ENCODE measurements at places on chromosomes 1 and 21. TPM values are rescaled to one million over a fixed set of nuclear protein-coding genes. Genes with fewer than 3 reads are reported as not detected.

GRCh38 chr1:115977499-115978258 lies 1.4 kb downstream of the SLC22A15 start:
- H3K27ac ChIP-seq = no peak overlapping the region
- peak overlapping the region; percentile 63 for H3K4me3 ChIP-seq
- peaks cover 27% of the 10 kb centered on the region for H3K4me1 ChIP-seq
- DNase-seq = peak; percentile 16
- no peaks in the 10 kb centered on the region for H3K36me3 ChIP-seq
- H3K27me3 ChIP-seq = no peaks in the 10 kb centered on the region

- H3K27ac ChIP-seq = no peak overlapping the region
- peaks cover 25% of the 10 kb centered on the region for H3K4me1 ChIP-seq
- H3K4me3 ChIP-seq = no peak overlapping the region
- H3K27me3 ChIP-seq = peaks cover 39% of the 10 kb centered on the region
These were observed 3.1 kb downstream of the IL6R start for GRCh38 chr1:154408174-154408777.

DNA sequence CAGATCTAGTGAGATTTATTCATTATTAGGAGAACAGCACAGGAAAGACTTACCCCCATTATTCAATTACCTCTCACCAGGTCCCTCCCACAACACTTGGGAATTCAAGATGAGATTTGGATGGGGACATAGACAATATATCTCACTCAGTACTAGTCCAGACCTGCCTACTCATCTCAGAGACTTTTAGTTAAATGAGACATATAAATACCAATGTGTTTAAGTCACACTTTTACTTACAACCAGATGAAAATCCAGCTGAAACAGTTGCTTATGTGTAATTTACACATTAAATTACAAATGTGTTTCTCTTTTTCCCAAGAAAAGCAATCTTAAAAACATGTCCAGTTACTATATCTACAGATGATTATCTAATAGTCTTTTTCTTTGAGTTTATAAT lies 1145.6 kb downstream of the KCNT2 start:
- no peak for DNase-seq
- H3K4me1 ChIP-seq = no peaks in the 10 kb centered on the region
- no peak overlapping the region for H3K4me3 ChIP-seq
- no peaks in the 10 kb centered on the region for H3K27me3 ChIP-seq
- no peaks in the 10 kb centered on the region for H3K36me3 ChIP-seq
- H3K27ac ChIP-seq = no peak overlapping the region

Gene GJA4
- total RNA-seq = 2.2 TPM

- H3K36me3 ChIP-seq = no peaks in the 10 kb centered on the region
- DNase-seq = no peak
- no peaks in the 10 kb centered on the region for H3K27me3 ChIP-seq
- H3K27ac ChIP-seq = no peak overlapping the region
- no peak overlapping the region for H3K4me3 ChIP-seq
These were observed 185.4 kb downstream of the OMA1 start for GRCh38 chr1:58361134-58361533.

DNA sequence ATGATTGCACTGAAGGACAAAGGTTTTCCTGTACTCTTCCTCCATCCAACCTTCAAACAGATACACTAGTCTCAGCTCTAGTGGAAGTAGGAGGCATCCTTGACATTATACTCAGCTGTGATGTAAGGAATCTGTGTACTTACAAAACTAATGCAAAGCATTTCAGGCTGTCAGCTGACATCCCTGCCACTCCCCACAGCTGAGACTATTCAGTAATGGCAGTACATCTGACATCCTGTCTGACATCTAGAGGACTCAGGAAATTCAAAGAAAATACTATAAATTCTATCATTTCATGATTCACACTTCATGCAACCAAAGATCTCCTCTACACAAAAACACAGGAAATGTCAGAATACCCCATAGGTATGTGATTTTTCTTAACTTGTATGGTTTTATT lies 325.8 kb downstream of the SMYD3 start:
- no peak overlapping the region for H3K27ac ChIP-seq
- no peaks in the 10 kb centered on the region for H3K36me3 ChIP-seq
- no peaks in the 10 kb centered on the region for H3K4me1 ChIP-seq
- H3K4me3 ChIP-seq = no peak overlapping the region
- no peaks in the 10 kb centered on the region for H3K27me3 ChIP-seq

DNA sequence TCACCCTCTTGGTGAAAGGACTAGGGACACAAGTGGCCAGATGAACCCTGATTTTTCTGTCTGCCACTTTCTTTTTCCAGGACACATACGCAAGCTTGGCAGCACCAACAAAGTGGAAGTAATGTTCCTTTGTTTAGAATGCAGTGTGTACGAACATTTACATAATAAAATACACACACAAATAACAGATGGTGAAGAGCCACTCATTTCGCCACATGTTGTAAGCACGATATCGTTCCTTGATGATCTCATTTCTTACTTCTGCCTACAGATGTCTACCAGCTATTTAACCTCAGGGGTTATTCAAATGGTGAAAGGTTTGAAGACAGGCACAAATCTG lies 670.2 kb upstream of the CXADR start:
- DNase-seq = no peak
- no peaks in the 10 kb centered on the region for H3K27me3 ChIP-seq
- no peak overlapping the region for H3K27ac ChIP-seq
- H3K4me1 ChIP-seq = peaks cover 7% of the 10 kb centered on the region

- no peaks in the 10 kb centered on the region for H3K36me3 ChIP-seq
- DNase-seq = no peak
- H3K4me1 ChIP-seq = no peaks in the 10 kb centered on the region
- no peak overlapping the region for H3K4me3 ChIP-seq
- no peak overlapping the region for H3K27ac ChIP-seq
These were observed 156.7 kb upstream of the NEGR1 start for GRCh38 chr1:72439036-72439435.

Gene LRRC8C
- total RNA-seq = 2.6 TPM

- no peaks in the 10 kb centered on the region for H3K36me3 ChIP-seq
- no peak overlapping the region for H3K27ac ChIP-seq
- DNase-seq = no peak
- H3K27me3 ChIP-seq = no peaks in the 10 kb centered on the region
- no peak overlapping the region for H3K4me3 ChIP-seq
- no peaks in the 10 kb centered on the region for H3K4me1 ChIP-seq
These were observed 213.2 kb downstream of the USH2A start for GRCh38 chr1:216210081-216210480.

DNA sequence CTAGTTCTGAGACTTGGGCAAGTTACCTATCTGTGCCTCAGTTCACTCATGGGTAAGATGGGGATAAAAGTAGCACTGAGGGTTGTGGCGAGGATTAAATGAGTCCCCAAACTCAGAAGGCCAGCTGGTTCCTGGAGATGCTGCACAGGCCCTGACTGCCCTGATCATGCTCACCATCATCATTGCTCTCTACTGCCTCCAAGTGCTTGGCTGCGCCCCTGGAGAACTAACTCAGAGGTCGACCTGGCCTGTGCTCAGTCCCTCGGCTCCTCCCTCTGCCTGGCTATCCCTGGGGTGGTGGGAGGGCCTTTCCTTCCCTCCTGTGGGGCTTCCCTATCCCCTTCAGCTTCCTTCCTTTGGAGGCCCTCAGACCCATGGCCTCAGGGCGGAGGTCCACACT lies 5.6 kb downstream of the SLC5A9 start:
- peak; percentile 79 for DNase-seq
- no peaks in the 10 kb centered on the region for H3K27me3 ChIP-seq
- no peaks in the 10 kb centered on the region for H3K4me1 ChIP-seq
- no peak overlapping the region for H3K27ac ChIP-seq
- H3K36me3 ChIP-seq = no peaks in the 10 kb centered on the region

DNA sequence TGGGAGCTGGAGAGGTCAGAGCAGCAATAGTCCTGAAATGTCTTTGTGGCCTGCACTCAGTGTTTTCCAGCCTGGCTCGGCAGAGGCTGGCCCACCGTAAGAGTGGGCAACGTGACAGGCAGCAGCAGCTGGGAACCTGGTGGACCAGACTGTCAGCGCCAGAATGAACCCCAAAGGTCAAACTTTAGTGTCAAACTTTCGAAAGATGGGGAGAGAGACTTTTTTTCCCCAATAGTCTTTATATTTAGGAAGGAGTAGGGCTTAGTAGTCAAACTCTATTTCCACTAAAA lies 10.3 kb downstream of the BLACAT1 start:
- H3K4me3 ChIP-seq = peak overlapping the region; percentile 44
- DNase-seq = no peak
- H3K27ac ChIP-seq = peak overlapping the region; percentile 97
- H3K36me3 ChIP-seq = no peaks in the 10 kb centered on the region

Gene PFKFB2
- 14.8 TPM for total RNA-seq

- no peak overlapping the region for H3K4me3 ChIP-seq
- no peak overlapping the region for H3K27ac ChIP-seq
- H3K4me1 ChIP-seq = peaks cover 20% of the 10 kb centered on the region
- DNase-seq = no peak
- no peaks in the 10 kb centered on the region for H3K27me3 ChIP-seq
- H3K36me3 ChIP-seq = peaks cover 29% of the 10 kb centered on the region
These were observed 7.9 kb upstream of the ELF3 start for GRCh38 chr1:202002507-202002906.

DNA sequence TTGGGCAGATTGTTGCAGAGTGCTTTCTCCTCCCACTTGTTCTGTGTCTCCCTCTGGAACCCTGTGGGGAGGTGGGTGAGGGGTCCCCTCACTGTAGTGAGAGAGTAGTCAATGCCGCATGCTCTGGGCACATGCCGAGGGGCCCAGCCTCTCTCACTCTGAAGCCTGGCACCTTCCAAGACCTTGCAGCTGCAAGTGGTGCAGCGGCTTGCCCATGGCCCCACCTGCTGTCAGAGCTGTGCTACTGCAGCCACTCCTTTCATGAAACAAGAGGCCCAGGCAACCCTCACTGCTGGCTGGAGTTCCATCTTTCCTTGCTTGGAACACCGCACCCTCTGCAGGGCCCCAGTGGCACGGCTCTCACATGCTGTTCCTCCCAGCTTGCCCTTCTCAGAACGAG lies 58.4 kb upstream of the COL6A1 start:
- H3K27ac ChIP-seq = no peak overlapping the region
- no peak overlapping the region for H3K4me3 ChIP-seq
- DNase-seq = peak; percentile 83
- H3K36me3 ChIP-seq = no peaks in the 10 kb centered on the region
- no peaks in the 10 kb centered on the region for H3K4me1 ChIP-seq

DNA sequence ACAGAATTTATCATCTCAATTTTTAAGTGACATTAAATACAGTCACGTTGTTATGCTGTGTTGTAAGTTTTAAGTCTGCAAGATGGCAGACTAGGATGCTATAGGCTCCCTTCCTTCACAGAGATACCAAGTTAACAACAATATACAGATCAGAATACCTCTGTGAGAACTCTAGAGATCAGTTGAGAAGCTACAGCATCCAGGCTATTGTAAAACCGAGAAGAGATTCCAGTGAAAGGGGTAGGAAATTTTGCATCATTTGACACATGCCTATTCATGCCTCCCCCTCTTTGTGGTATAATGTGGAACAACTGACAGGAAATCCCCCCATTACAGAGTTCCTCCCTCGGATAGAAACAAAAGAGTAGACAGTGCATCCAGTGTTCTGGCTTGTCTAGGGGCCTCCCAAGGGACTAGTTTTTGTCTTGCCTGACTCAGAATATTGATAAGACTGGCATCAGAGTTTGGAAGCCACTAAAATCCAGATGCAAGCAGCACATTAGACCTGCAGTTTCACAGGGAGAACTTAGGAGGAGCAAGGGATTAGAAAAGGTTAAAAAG lies 80.6 kb downstream of the LBR start:
- H3K4me1 ChIP-seq = no peaks in the 10 kb centered on the region
- no peaks in the 10 kb centered on the region for H3K36me3 ChIP-seq
- H3K4me3 ChIP-seq = no peak overlapping the region
- no peak overlapping the region for H3K27ac ChIP-seq

- DNase-seq = no peak
- peaks cover 9% of the 10 kb centered on the region for H3K4me1 ChIP-seq
- no peaks in the 10 kb centered on the region for H3K36me3 ChIP-seq
- no peak overlapping the region for H3K27ac ChIP-seq
- H3K27me3 ChIP-seq = no peaks in the 10 kb centered on the region
- H3K4me3 ChIP-seq = no peak overlapping the region
These were observed 90.6 kb downstream of the HIVEP3 start for GRCh38 chr1:41827991-41828570.

Gene CLCA1
- total RNA-seq = not detected

- no peak overlapping the region for H3K27ac ChIP-seq
- no peaks in the 10 kb centered on the region for H3K4me1 ChIP-seq
- 0 out of 2 replicates have a peak, but pooled peaks cover 5% of the 10 kb centered on the region for H3K36me3 ChIP-seq
- no peaks in the 10 kb centered on the region for H3K27me3 ChIP-seq
- no peak for DNase-seq
- H3K4me3 ChIP-seq = no peak overlapping the region
These were observed 49.8 kb downstream of the CDK18 start for GRCh38 chr1:205554026-205554811.

Measured in GM23338 (cell line).